M059J (cell line): ENCODE measurements at places on chromosomes 13 and 19. TPM values are rescaled to one million over a fixed set of nuclear protein-coding genes. Genes with fewer than 3 reads are reported as not detected.

Gene ITGBL1
- total RNA-seq: 13.9 and 21.4 TPM in 2 replicates

Gene CD37
- not detected in 2 replicates for total RNA-seq

Gene CEACAM1
- total RNA-seq: 0.62 and 0.98 TPM in 2 replicates

Gene GNG7
- 0.12 TPM in 1 of 2 replicates, not detected in the other for total RNA-seq

Gene ABHD8
- 19.1 and 30.2 TPM in 2 replicates for total RNA-seq

Gene CYP2F1
- total RNA-seq: not detected in 2 replicates

Gene KLK15
- not detected in 2 replicates for total RNA-seq

Gene ATXN8OS
- total RNA-seq: not detected in 2 replicates

Gene COX7A1
- not detected in 2 replicates for total RNA-seq

Gene GDF15
- total RNA-seq: 3.3 and 5.4 TPM in 2 replicates

Gene FUT2
- total RNA-seq: not detected in 2 replicates

Gene B3GNT3
- 0.20 TPM in 1 of 2 replicates, not detected in the other for total RNA-seq

Gene OLFM4
- not detected in 2 replicates for total RNA-seq

Gene SHISA7
- not detected in 2 replicates for total RNA-seq

Gene FCGBP
- total RNA-seq: 0.15 and 0.47 TPM in 2 replicates

Gene C13orf46
- total RNA-seq: 0.05 and 0.10 TPM in 2 replicates

Gene ZNF439
- total RNA-seq: 9.4 and 18.3 TPM in 2 replicates

Gene CEACAM19
- 1.2 and 1.8 TPM in 2 replicates for total RNA-seq

Gene C3
- 4.0 and 5.2 TPM in 2 replicates for total RNA-seq

Gene MUC16
- total RNA-seq: not detected in 2 replicates

Gene POU2F2
- total RNA-seq: 0.17 and 0.30 TPM in 2 replicates

Gene ZNF529
- 7.4 and 10.4 TPM in 2 replicates for total RNA-seq

Gene ANKRD24
- total RNA-seq: 0.12 and 0.20 TPM in 2 replicates

Gene IGFL1
- total RNA-seq: not detected in 2 replicates

Gene IGFL2
- total RNA-seq: not detected in 2 replicates
